ENCODE measurements at places on chromosomes 1 and 21.

DNA sequence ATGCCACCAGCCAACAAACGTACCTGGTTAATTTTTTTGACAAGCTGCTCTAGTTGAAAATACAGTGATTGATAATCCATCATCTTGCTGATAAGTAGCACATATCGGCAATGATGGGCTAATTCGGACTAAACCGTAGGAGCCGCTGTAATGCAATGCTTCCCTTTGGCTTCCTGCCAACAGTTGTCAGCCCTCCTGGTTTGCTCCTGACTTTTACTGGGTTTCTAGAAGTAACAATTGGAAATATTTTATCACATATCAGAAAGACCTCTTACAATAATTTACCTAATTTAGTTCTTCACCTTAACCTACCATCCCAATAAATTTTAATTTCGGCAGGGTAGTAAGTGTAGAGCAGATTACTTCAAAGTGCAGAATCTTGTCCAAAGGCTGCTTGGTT, 148.5 kb downstream of the DHRS3 start:
- DNase-seq = no peak

DNA sequence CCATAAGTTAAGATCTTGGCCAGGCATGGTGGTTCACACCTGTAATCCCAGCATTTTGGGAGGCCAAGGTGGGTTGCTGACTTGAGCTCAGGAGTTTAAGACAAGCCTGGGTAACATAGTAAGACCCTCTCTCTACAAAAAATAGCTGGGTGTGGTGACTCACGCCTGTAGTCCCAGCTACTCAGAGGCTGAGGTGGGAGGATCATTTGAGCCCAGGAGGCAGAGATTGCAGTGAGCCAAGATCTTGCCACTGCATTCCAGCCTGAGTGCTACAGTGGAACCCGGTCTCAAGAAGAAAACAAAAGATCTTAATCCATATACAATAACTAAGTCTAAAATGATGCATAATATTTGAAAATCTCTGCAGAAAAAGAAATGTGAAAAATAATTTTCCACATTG, 165.5 kb upstream of the NR5A2 start:
- DNase-seq = no peak

DNA sequence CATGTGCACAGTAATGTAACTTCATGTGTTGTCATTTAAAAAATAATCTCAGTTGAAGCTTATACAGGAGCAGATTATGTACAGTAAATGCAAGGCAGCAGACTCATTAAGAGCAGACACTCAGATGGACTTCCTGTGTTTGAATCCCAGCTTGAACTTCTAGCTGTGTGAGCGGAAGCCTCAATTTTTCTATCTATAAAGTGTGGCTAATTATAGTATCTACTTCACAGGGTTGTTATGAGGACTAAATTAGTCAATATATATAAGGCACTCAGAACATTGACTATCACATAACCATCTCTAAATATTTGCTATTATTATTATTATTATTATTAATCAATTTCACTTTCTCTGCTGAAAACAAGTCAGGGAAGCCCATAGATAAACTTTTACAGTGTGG, 141.6 kb downstream of the ZP4 start:
- no peak for DNase-seq

GRCh38 chr1:76374086-76374485, 299.5 kb downstream of the ST6GALNAC3 start:
- no peak for DNase-seq

DNA sequence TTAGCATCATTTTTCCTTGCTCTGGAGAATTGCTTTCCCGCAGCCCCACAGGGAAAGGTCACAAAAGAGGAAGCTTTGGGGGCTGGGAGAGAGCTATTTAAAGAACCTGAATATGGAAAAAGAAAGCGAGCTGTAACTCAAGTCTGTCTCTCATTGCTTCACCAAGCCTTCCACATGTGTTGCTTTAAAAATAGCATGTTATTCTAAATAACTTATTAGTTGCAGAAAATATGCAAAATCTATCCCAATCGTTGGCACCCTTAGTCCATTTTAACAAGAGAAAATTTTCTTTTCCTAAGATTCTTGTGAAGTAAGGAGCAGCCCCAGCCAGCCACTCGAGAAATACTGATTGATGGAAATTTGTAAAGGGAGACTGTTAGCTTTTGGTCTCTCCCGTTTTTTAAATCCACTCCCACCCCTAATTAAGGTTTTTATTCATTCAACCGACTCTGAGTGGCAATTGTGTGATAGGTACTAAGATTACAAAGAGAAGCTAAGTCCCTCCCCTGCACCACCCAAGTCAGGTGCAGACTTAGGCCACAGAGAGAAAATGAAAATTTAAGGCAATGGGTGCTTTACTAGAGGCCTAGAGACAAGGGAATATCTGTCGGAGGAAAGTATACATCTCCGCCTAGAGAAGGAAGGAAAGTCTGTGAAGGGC, 802 bp downstream of the CYP4X1 start:
- DNase-seq = no peak

DNA sequence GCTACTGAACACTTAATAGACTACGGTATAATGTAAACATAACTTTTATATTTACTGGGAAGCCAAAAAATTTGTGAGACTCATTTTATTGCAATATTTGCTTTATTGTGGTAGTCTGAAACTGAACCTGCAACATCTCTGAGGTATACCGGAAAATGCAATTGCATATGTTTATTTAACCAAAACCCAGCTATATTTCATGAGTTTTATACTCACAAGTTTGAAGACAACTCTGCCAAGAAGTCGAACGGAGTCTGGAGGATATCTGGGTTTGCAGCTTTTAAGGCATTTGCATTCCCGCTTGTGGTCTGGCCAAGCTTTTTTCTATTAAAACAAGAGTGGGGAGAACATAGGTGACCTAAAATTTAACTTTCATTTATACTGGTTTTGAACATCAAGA, 171.9 kb downstream of the SMYD3 start:
- no peak for DNase-seq

DNA sequence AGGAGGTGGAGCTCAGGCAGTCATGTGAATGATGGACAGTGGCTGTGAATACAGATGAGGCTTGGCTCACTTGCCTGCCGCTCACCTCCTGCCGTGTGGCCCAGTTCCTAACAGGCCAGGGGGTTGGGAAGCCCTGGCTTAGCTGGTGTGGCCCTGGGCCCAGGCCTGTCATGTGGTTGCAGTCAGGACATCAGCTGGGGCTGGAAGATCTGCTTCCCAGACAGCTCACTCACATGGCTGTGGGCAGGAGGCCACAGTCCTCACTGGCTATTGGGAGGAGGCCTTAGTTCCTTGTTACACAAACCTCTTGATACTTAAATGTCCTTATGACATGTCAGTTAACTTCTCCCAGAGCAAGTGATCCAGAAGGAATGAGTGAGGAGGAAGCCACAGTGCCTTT, 138.8 kb upstream of the CSF3R start:
- no peak for DNase-seq

DNA sequence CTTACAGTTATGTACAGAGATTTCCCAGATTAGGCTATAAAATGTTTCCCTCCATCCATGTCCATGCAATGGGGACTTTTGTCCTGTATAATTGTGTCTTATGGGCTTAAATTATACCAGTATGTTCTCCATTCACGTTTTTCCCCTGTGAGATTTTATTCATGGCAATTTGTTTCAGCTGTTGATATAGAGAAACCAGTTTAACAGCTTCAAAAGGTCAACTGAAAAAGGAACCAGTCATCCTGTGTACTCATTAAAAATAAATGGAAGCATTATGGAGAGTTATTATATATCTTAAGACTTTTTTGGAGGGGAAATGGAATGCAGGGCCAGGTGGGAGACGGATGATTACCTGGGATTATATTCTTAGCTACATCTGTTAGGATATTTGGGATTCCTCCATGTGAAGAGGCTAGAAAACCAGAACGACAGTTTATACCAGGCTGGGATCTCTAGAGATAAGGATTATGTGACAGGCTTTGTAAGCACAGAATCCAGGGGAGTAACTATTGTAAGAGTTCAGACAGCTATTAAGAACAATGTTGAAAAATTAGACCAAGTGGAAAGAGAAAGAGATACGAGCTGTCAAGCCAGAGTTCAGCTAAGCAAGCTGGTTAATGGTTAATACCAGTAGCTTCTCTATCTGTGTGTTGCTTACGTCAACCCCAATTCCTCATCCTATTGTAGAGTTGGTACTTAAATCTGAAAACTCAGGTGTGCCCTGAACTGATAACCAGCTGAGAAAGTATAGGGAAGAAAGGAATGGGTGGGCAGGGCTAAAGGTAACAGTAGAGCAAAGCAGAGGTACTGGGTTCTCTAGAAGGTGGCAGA, 12.4 kb upstream of the ZNF697 start:
- no peak for DNase-seq

DNA sequence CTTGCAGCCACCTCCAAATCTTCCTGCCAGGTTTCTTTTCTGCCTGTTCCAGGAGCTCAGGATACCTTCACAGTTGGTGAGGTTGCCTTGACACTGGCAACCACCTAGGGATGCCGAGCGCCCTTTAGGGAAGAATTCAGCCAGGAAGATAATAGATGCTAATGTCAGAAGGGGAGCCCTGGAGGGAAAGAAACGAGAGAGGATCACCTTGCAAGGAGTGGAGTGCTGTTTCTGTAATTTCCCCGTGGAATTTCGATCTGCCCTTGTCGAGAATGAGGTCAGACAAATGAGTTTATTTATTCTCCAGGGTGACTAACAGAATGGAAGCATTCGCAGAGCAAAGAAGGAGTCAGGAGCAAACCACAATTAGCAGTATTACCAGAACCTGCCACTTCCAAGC, 315.8 kb upstream of the KAZN start:
- no peak for DNase-seq

- no peak for DNase-seq
Observed at GRCh38 chr1:246003442-246003730, 503.7 kb downstream of the SMYD3 start.

GRCh38 chr1:62784509-62785365, 805 bp downstream of the ATG4C start:
- peak; percentile 1 for DNase-seq

DNA sequence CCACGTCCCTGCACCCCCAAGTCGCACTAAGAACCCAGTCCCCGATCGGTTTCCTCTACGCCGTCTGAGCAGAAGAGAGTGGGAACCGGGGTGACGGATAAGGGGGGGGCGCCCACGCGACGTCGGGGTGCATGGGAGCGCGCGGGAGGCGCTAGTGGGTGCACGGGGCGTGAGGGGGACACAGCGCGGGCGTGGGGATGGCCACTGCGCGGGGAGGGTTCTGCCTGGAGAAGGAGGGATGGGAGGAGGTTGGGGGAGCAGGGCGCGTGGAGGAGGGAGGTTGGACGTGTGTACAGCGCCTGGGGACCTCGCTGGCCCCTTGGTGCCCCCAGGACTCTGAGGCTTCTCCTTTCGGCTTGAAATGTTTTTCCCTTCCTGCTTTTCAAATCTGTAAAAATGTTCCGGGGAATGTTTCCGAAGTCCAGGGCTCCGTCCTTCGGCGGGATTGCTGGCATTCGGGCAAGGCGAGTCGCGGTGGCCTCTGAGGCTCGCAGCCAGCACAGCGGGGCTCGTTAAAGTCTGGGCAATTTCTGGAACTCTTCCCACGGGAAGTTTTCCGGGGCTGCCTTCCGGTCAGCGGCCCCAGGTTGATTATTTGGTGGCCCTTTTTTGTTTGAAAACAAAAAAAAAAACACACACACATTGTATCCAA, 13.1 kb downstream of the RNF220 start:
- DNase-seq = no peak

DNA sequence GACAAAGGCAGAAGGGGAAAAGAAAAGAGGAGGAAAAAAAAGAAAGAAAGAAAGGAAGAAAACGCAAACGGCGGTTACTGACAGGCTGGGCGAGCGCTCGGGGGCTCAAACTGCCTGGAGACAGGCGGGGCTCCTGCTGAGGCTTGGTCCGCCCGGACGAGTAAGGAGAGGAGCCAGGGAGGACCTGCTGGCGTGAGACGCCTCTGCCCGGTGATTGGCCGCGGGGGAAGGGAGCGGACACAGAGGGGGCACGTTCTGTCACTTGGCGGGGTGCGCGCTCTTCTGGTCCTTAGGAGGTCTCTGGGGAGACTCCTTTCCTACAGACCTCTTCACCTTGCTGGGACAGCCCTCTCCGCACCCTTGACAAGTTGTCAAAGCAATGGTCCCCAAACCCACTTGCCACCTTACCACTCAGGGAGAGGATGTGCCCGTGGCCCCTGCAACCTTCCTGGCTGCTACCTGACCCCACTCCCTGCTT, 791 bp upstream of the PIK3R3 start:
- no peak for DNase-seq

All from stimulated activated CD4-positive, alpha-beta T cell treated with anti-CD3 and anti-CD28 coated beads, TNF-alpha, amount 100 ng/mL, for 48 hours (primary cell).